SHP77 (cell line): ENCODE measurements at places on chromosomes 7 and 10.

GRCh38 chr10:132397036-132397541 is at the start of gene PWWP2B:
TSS of gene PWWP2B (plus strand) at chr10:132397200. CDS start at chr10:132397227, 27 bp downstream.
- DNase-seq = no peak

GRCh38 chr7:155225516-155225915 is 72.2 kb upstream of the INSIG1 start:
- no peak for DNase-seq

DNA sequence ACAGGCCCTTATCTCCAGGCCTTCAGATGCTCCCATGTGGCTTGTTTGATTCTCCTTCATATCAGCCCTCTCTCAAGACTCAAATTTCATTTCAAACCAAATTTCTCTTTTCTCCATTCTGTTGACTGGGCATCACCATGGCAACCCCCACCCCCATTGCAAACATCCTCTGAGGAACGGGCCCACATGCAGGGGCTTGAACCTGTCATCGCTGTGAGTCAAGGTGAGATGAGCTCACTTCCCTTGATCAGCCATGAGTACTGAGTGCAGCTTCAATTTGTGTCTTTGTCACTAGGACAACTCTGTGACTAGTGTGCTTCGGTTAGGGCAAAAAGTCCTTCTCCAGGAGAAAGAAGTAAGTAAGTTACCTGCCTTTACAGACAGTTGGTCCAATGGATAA is 41.9 kb downstream of the CALML3 start:
- no peak for DNase-seq

- DNase-seq = no peak
Observed at GRCh38 chr10:71253981-71254818, 41.8 kb downstream of the UNC5B start.

- no peak for DNase-seq
Observed at GRCh38 chr7:130024390-130024789, 26.8 kb downstream of the ZC3HC1 start.
